ENCODE measurements at places on chromosomes 2 and 18.

- no peak for DNase-seq
Measured at GRCh38 chr2:30417253-30417652, 29.8 kb upstream of the LCLAT1 start.

DNA sequence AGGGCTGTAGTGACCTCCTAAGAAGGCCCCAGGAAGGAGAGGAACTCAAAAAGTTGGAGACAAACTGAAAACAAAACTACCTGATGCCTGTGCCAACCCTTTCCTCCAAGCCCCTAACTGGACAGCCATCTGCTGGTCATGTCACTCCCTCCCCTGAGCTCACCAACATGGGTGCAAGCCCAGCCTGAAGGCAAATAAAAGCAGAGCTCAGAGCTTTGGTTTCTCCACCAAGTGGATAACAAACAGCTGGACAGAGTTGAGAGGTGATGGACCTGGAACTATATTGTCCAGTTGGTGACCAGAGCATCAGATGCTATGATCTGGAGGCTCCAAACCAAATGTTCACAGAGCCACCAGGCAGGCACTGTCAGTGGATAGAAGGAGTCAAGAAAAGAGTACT is 34.6 kb upstream of the MAL start:
- DNase-seq = no peak

GRCh38 chr2:161090411-161090810 is 69.8 kb upstream of the TANK start:
- no peak for DNase-seq

- peak; percentile 42 for DNase-seq
Measured at GRCh38 chr2:55500025-55500424, 19.5 kb upstream of the CFAP36 start.

GRCh38 chr2:30481323-30481800 is 34.3 kb downstream of the LCLAT1 start:
- no peak for DNase-seq

GRCh38 chr2:12192762-12193161 is 446.3 kb downstream of the LPIN1 start:
- DNase-seq = no peak

GRCh38 chr18:14971461-14972185 is 223.7 kb downstream of the ANKRD30B start:
- no peak for DNase-seq

- no peak for DNase-seq
Measured at GRCh38 chr2:197310987-197311420, 424 bp upstream of the ANKRD44 start.

DNA sequence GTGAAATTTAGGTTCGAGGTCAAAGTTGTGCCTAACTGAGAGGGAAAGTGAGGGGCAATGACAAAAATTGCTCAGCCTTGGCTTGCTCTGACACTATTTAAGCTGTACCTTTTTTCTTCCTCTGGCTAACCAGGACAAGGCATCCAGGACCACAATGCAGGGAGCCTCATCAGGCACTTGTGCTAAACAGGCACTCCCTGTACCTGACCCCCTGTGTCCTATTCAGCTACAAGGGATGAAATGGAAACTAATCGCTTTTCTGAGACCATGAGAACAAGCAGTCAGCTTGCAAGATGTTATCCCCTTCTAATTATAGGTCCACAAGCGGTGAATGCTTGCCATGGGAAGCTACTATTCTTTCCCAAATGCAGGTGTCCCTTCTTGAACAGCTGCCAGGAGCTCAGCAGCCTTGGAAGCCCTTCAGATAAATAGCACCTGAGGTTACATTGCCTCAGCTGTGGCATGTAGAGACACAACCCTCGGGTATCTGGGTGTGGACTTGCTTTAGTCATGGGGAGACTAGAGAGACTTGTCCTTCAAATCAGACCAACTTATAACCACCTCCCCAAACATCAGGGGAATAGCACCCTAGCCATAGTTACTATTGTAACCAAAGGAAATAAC is 19.1 kb upstream of the ITGA6 start:
- peak; percentile 92 for DNase-seq

- no peak for DNase-seq
Measured at GRCh38 chr18:26928670-26929313, 63.3 kb upstream of the AQP4 start.

DNA sequence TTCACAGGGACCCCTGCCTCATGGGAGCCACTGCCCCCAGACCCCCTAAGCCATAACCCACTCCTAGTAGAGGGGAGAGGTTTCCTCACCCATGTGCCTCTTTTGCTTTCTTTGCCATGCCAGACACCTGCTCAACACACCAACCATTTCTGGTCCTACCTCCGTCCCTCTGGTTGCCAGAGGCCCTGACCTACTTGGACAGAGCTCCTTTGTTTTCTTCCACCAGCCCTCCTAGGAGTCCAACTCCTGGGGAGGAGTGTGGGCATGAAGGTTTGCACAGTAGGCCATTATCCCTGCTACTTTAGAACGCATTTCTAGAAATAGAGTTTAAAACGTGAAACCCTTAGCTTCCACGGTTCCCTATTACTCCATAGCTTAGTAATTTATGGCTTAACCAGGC is 76.6 kb upstream of the FAM237A start:
- DNase-seq = no peak

GRCh38 chr2:197873293-197873701 is 68.9 kb downstream of the PLCL1 start:
- DNase-seq = no peak

DNA sequence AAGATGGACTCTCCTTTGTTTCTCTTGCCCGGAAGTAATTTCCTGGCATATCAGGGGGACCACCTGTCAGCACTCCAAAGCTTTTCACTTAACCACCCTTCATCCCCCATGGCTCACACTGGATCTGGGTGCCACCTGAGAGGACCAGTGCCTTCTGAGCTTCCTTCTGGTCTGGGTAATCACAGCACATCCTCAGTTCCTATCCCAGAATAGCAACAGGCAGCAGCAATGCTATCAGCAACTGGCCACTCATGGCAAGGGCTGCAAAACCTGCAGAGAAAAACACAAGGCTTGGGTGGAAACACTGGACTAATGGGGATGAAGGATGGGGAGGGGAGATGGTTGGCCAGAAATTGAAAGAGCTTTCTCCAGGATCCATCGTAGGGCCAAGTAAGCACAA is 59.9 kb upstream of the STPG4 start:
- DNase-seq = no peak

- no peak for DNase-seq
Measured at GRCh38 chr2:236730393-236730792, 160.8 kb downstream of the ACKR3 start.

- DNase-seq = no peak
Measured at GRCh38 chr18:31056296-31056695, 13.8 kb upstream of the DSC3 start.

DNA sequence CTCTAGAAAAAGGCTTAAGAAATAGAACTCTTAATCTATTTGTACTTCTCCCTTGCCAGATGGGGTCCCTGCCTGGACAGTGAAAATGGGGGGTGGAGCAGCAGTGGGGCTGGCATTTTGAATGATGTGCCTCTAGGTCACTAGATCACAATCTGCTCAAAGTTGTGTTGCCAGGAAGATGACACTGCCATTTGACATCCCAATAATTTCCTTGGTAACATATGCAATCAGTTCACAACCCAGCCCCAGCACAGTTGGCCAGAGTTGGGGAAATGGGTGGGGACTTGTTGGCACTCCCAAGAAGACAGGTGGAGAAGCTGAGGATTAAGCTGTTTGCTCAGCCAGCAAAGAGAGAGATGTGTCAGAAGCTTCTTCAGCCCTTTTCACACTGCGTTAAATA is 558.3 kb upstream of the KLHL29 start:
- no peak for DNase-seq

DNA sequence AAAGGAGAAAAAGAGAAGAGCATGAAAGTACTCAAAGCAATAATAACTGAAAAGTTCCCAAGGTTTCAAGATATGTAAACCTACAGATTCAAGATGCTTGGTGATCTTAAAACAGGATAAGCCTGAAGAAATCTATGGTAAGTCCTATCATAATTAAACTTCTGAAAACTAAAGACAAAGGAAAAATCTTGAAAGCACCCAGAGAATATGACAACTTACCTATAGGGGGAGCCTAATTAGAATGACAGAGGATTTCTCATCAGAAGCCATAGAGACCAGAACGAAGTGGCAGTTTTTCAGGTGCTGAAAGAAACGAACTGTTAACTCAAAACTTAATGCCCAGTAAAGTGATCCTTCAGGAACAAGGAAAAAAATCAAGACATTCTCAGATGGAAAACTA is 59.7 kb downstream of the XDH start:
- DNase-seq = no peak

DNA sequence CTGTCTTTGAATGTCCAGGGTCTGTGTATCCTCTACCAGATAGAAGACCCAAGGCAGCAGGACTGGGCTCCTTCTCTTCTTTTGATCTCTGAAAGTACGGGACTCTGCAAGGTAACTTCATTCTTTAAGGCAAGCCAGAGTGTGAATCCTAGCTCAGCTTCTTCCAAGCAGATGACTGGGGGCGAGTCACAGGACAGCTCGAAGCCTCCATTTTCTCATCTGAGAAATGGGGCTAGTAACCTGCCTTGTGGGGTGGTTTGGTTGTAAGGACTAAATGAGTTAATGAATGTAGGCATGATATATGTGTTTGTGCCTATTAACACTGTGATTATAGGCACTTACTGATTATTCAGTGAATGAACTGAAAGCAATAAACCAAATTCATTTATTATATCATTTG is 46.7 kb downstream of the DGKD start:
- DNase-seq = no peak

- DNase-seq = no peak
Measured at GRCh38 chr18:44917216-44918141, 236.8 kb downstream of the SETBP1 start.

- peak; percentile 82 for DNase-seq
Measured at GRCh38 chr2:44549099-44549471, 187.3 kb downstream of the CAMKMT start.

GRCh38 chr2:218129458-218130135 is 3.8 kb downstream of the CXCR2 start:
- peak; percentile 35 for DNase-seq

DNA sequence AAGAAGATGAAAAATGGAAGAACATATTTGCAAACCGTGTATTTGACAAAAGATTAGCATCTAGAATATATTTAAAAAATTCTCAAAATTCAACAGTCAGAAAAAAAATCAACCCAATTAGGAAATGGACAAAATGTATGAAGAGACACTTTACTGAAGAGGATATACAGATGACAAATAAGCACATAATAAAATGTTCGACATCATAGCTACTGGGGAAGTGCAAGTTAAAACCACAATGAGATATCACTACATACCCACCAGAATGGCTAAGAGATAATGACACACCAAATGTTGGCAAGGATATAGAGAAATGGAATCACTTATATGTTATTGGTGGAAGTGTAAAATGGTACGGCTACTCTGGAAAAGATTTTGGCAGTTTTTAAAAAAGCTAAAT is 11.7 kb upstream of the NUP35 start:
- no peak for DNase-seq

DNA sequence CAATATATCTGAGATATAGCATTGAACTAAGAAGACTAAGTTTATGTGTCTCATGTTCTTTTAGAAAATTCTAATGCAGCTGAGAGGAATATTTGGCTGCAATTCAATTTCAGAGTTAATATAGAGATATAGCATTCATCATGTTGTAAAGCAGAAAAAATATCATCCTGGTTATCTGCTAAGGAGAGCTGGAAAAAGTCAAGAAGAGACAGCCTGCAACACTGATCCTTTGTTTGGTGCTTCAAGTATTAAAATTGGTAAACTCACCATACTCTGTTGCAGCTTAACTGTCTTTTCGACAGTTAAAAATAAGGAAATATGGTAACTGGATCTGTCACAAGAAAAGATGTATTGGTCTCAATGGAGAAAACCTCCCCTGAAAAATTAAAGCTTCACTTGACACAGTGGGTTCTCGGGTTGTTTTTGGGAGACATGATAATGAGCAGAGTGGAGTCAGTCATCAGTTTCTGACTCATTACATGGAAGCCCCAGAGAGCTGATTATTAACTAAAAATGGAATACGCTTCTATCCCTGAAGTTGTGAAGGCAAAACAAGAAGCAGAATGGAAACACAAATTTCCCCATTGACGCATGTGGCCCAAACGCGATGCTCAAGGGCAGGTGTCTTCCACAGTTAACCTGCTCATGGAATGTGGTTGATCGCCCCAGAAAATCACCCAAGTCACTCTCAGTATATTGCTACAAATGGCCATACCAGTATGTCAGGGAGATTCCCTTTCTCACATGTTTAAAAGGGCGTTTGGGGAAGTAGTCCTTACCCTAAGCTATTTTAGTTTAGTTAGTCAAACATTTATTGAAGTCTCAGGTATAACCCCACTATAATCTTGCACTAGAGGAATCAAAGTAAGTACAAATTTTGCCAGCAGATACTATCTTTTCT is 8.2 kb downstream of the BCL2 start:
- no peak for DNase-seq

DNA sequence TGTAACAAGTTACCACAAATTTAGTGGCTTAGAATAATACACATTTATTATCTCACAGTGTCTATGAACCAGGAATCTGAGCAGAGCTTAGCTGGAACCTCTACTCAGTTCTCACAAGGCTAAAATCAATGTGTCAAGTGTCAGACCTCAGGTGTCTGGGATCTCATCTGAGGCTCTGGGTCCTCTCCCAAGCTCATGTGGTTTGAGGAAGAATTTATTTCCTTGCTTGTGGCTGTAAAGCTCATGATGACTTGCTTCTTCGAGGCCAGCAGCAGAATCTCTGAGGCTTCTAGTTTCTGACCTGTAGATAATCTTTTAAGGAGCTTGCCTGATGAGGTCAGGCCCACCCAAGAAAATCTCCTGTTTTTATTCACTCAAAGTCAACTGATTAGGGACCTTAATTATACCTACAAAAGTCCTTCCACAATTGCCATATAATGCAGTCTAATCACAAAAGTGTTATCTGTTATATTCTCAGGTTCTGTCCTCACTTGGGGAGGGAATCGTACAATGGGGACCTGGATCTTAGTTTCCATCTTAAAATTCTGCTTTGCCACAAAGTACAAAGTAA is 14.3 kb downstream of the NCKAP5 start:
- DNase-seq = no peak

DNA sequence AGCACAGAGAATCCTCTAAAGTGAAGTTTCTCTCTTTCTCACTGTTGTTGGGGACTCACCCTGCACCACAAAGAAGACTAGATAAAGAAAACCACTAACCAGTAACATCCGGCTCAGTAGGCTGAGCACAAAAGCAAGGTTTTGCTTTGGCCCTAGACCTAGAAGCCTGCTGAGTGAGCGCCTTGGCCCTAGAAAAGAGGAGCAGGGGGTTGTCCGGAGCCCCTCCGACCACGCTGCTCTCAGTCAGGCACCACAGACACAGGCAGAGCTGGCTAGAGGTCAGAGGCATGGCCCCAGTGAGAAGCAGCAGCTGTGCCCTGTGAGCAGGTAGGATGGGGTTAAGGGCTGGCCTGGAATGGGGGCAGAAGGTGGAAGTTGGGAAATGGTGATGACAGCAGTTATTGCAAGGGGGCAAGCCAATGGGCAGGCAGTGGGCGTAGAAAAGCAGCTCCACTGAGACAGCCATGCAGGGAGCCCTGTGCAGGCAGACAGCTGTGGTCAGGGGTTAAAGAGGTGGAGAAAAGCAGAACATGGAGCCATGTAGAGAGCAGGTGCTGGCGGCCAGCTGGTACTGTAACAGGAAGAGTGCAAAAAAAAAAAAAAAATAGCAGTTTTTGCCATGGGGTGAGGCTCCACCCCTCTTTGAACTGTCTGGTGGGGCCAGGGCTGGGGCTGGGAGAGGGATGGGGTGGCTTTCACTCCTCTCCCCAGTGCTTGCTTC is 36.9 kb upstream of the SLC14A1 start:
- DNase-seq = no peak

GRCh38 chr2:31555967-31556706 is 24.6 kb downstream of the SRD5A2 start:
- no peak for DNase-seq

GRCh38 chr18:45227001-45227742 is 388.1 kb upstream of the SLC14A2 start:
- DNase-seq = no peak

GRCh38 chr2:41405441-41405840 is 642.4 kb upstream of the PKDCC start:
- no peak for DNase-seq
